ENCODE measurements at places on chromosomes 2 and 18. TPM values are rescaled to one million over a fixed set of nuclear protein-coding genes. Genes with fewer than 3 reads are reported as not detected.

Gene STK11IP
- 16.9 TPM for total RNA-seq

DNA sequence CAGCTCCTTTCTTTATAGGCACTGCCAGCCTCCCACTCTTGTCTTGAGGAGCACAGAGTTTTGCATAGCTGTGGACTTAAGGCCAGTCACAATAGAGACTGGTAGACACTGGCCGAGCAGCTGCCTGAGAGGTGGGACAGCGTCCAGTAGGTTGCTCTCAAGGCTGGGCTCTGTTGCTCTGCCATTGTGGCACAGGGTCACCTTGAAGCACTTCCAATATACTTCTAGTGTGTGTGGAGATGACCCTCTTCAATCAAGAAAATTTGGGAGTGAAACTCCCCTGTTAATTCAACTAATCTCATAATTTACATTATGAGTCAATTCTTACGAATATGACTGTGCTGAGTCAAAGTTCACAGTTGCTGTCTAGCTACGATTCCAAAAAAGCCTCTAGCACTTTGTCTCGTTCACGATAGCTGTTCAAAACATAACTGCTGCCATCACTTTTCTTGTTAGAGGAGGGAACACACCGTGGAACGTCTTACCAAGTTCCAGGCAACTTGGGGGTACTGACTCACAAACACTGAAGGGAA, 636.2 kb downstream of the EPHA4 start:
- DNase-seq: peak; percentile 26

Gene IL1RL2
- 2.6 TPM for total RNA-seq

DNA sequence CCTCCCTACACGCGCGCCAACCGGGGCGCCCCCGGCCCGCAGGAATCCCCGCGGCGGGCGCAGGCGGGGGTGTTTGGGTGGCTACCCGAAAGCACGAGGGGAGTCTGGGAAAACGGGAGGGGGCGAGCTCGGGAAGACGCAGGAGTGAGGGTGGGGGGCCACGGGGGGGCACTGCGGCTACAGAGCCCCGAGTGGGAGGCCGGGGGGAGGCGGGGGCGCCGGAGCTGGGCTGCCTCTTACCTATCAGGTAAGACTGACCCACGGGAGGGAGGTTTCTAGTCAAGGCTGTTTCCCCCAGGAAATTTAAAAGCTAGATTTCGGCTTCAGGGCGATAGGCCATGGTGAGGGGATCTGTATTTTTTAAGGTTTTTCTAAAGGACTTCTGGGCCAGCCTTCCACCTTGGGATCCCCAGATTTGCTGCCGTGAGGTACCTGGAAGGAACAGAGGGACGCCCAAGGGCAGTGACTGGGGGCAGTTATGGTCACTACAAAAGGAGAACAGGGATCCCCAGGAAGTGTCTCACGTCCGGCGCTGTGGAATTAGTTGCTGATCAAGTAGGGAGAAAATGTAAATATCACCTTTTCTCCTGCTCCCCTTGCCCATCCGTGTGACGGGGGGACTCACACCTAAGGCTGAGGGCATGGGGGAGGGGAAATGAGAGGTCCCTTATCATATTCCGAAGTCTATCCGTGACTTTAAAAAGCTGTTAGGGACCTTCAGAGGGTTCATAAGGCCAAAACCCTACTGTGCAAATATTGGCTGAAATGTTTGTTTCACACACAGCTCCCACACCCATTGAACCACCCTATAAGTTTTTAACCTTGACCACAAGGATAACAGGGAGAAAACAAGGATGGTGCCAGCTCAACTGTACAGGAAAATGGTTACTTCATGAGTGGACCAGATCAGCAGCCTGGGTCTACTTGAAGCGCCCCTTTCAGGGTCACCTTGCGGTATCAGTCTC, 638 bp upstream of the IRS1 start:
- peak; percentile 39 for DNase-seq

Gene COLEC11
- 0.38 TPM for total RNA-seq

GRCh38 chr18:75220551-75221355, 10.2 kb downstream of the TSHZ1 start:
- peak; percentile 57 for DNase-seq

GRCh38 chr18:39863916-39864315, 2091.1 kb upstream of the PIK3C3 start:
- DNase-seq: no peak

DNA sequence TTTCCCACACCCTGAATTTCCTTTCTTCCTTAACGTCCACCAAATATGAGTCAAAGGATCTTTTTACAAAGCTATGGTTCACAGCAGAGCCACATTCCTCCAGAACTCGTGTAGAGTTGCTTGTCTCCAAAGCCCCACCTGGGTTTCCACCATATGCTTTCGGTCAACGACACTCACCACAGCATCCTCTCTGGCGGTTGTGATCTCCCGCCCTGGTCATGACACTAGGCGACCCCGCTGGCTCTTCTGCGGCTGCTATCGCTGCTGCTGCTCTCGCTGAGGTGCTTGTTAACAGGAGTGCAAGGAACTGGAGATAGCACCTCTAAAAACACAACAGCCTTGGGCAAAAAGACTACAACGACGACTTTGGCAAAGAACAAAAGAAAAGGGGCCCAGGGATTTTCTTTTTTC, 340 bp downstream of the SLC40A1 start:
- no peak for DNase-seq
